ENCODE measurements at places on chromosomes 7 and 10. TPM values are rescaled to one million over a fixed set of nuclear protein-coding genes. Genes with fewer than 3 reads are reported as not detected.

The LRRC61 gene
- total RNA-seq, result 29.0 TPM

The TSPAN15 gene
- total RNA-seq, result 59.7 TPM

- DNase-seq, result no peak
Measured at GRCh38 chr10:73529089-73529832, 33.4 kb upstream of the PPP3CB start.

- no peak for DNase-seq
Measured at GRCh38 chr7:98213296-98213887, 2.2 kb downstream of the BHLHA15 start.

- no peak for DNase-seq
Measured at GRCh38 chr10:807163-807957, 117.9 kb upstream of the DIP2C start.

DNA sequence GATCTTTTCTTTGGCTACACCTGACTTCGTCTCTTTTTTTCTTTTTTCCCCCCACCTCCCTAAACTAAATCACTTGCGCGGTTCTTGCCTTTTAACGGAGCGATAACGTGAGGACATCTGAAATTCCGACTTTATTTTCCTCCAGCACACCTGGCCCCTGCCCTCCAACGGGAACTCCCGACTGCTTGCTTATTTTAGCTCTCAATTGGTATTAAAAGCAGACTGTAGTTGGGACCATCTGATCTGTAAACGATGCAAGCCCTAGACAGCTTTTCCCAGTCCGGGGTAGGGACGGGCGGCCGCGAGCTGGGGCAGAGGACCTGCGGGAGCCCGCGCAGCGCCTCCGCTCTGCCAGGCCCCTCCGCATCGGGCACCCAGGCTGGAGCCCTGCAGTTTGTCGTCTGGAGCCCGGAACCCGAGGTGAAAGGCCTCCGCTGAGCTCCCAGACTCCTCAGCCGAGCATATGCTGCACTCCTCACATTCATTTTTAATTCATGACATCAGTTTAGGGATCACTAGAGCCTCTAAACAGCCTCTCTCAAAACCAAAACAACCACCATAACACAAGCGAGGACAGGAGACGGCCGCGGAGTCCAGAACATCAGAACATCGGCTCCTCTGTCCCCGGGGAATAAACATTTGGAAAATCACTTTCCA lies 10.0 kb upstream of the EMX2 start:
- DNase-seq, result no peak

DNA sequence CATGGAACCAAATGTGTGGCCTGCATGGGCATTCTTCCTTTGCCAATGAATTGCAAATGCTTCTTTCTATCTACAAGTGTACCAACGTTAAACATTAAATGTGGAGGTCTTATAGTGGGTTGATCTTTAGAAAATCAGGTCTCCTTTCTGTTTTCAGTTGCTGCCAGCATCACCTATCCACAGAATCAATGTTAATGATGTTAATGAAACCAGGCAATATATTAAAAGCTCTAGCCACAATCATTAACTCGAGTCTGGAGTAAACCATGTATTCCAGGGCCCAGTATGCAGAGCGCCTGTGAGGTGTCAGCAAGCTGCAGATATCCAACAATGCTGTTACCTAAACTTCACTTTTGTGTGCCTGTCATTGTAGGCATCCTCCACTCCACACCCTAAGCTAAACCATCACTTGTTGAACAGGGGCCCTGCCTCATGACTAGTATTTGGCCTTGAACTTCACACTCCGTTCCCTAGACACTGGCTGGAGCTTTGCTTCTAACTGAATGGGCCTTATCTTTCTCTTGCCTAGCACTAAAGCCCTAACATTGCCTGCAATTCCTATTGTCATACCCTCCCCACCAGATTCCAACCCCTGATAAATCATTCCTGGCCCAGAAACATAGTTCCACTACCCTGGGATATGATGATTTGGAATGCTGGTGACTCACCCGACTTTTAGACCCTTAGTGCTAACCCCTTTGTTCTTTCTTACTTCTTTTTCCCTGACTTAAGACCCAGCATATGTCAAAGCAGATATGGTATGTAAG lies 24.3 kb upstream of the ITGB8 start:
- no peak for DNase-seq

The SEPTIN7 gene
- 187 TPM for total RNA-seq

DNA sequence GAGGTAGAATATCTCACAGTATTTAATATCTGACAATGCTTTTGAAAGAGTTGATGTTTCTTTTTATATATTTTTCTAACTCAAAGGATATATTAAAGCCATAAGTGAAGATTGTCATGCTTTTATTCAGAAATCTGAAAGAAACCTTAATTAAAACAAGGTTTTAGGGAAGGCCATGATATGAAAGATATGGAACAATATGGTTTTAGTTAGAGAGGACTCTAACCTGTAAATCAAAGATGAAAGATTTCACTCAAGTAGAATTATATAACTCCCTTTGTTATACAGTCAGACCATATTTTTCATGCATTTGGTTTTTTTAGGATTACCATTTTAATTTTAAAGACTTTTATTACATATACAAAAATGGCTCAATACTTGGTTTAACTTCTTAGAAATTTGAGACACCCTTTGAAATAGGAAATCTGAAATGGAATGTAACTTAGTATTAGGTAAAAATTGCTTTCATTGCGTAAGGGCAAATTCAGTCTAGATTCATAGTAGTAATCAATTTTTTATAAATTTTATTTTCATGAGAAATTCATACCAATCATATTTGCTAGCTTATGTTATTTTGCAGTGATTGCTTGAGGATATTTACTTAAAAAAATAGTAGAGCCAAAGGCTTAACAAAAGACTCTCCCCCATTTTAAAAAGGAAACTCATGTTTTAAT lies 119.8 kb downstream of the TWIST1 start:
- no peak for DNase-seq

DNA sequence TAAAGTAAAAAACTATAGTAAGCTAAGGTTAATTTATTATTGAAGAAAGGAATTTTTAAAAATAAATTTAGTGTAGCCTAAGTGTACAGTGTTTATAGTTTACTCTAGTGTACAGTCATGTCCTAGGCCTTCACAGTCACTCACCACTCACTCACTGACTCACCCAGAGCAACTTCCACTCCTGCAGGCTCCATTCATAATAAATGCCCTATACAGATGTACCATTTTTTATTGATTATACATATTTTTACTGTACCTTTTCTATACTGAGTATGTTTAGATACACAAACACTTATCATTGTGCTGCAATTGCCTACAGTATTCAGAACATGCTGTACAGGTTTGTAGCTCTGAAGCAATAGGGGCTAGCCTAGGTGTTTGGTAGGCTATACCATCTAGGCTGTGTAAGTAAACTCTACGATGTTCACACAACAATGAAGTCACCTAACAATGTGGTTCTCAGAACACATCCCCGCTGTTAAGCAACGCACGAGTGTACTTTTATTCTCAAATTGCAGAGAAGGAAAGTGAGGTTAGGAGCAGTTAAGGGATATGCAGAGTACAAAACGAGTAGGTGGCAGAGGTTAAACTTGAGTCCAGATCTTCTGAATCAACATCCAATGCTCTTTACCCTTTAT lies 38.9 kb upstream of the PLCE1 start:
- DNase-seq, result no peak

The PIK3CG gene
- 11.5 TPM for total RNA-seq

DNA sequence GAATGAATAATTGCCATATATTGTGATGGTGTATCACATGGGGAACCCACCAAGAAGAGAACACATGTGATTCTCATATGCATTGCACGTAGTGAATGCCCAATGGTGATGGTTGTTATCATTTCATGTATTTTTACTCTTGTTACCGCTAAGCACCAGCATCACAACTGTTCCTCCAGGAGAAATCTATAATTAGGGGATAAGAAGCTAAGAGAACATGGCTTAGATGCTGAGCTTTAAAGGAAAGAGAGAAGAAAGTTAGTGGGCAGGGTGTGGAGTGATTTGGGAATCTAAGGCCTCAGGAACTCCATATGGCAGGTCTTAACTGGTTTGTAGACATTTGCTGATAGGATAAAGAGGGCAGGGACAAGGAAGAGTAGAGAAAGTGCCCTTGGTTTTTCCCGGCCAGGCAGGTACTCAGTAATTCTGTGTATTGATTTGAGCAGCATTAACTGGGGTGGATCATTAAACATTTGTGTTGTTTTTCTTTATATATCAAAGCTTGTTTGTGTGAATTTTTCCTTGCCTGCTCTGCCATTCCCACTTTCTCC lies 145.9 kb downstream of the LRRC4 start:
- DNase-seq, result no peak

DNA sequence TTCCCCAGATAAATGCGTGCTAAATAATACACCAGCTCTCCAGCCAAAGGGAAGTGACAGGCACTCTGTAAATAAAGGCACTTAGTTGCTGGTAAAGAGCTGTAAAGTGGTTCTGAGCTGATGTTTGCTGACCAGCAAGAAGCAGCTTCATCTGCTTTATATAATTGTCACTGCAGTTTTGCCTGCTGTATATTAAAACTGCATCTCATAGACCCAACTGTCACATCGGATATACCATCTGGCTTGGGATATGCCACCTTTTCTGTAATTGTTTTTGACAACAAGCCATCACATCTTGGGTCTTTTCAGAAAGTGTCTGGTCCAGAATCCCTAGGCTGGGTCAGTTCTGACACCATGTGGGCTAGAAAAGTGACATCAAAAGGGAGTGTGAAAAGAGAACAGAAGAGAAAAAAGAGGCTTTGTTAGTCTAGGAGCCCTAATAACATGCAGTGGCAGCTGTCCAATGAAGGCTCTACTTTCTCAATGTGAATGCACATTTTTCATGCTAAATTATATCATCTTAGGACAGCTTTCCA lies 697.6 kb downstream of the KCNMA1 start:
- no peak for DNase-seq

DNA sequence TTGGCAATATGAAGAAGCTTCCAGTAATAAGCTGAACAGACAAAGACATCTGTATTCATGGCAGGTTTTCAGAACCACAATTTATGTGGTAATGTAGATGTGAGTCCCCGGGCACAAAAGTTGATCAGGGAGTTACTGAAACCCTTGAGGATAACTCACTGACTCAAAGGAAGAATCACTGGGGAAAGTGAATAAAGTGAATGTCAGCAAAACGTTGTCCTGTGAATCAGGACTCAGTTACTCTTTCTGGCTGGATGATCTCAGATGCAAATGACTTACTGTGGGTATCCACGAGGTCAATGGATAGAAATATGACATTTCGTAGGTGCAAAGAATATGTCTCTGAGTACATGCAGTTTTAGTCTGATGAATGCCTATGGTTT lies 172.8 kb upstream of the CTBP2 start:
- DNase-seq, result no peak

DNA sequence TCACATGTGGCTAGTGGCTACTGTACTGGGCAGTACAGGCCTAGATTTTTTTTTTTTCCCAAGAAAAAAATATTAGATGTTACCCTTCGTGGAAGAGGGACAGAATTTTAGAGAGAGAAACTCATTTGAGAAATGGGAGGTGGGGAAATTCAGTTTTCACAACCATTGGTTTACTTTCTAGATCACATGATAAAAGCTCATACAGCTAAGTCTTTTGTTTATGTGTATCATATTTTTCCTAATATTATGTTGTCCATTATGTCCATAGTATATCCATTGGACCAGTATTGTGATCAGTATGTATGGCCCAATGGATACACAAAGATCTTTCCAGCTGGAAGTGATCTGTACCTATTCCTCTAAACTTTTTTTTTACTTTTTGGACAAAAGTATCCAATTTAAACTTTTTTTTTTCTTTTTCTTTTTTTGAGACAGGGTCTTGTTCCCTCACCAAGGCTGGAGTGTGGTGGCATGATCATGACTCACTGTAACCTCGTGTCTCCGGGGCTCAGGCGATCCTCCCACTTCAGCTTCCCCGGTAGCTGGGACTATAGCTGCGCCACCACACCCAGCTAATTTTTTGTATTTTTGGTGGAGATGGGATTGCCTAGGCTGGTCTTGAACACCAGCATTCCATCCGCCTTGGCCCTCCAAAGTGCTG lies 4.1 kb downstream of the CALU start:
- DNase-seq, result peak; percentile 37

The FAM25C gene
- not detected for total RNA-seq

The PPP1R17 gene
- total RNA-seq, result not detected

DNA sequence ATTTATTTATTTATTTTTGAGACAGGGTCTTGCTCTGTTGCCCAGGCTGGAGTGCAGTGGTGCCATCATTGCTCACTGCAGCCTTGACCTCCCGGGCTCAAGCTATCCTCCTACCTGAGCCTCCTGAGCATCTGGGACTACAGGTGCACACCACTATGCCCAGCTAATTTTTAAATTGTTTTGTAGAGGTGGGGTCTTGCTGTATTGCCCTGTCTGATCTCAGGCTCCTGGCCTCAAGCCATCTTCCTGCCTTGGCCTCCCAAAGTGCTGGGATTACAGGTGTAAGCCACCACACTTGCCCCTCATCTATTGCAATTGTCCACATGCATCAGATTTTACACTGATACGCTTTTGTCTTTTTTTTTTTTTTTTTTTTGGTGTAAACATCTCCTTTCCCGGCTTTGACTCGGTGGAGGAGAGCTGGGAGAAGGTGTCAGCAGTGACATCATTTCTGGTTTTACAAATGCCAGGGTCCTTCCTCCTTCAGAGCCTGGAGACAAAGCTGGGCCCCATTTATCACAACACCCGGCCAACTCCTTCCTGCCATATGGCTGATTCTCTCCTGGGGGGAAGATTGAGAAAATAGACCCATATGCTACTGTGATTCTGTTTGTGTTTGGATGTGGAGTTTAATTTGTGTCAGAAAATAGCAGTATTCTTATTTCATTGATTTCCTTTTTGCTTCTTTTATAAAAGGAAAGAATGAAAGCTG lies 61.3 kb downstream of the GALNT17 start:
- no peak for DNase-seq

GRCh38 chr10:17712053-17712452 lies 39.9 kb upstream of the TMEM236 start:
- no peak for DNase-seq

GRCh38 chr7:29968683-29969395 lies 20.8 kb downstream of the SCRN1 start:
- no peak for DNase-seq

- DNase-seq, result no peak
Measured at GRCh38 chr10:100020142-100020885, 10.6 kb upstream of the DNMBP start.

DNA sequence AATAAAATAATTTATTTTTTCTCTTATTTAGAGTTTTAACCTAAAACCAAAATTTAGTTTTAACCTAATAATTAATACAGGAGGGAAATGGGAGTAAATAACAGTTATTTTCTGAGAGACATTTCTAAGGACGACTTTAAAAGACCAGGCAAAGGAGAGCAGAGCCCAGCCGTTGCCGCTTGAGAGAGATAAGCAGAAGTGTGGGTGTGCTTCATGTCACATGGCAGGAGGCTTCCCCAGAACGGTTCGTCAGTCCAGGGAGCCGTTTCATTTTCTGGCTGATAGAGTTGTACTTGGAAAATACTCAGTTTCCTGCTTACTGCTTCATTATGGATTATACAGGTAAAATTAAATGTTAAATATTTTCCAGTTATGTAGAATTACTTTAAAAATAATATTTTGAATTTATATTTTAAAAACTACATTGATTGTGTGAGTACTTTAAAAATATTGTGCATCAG lies 61.4 kb downstream of the ST7 start:
- DNase-seq, result no peak

DNA sequence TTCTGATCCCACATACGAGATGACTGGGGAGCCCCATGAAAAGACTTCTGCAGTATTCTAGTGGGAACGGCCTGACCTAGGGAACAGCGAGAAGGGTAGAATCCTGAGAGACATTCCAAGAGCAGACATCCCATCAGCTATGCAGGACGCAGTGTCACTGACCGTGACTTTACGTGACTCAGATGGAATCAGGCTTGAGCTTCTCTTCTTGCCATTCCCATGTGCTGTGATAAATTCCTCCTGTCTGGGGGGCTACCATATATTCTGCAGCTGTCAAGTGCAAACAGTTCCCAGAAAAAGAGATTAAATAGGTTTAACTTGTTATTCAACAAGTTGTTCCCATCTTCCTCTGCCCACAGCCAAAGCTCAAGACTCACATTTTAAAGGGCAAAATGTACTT lies 73.1 kb upstream of the PDE1C start:
- no peak for DNase-seq
